ENCODE measurements at places on chromosomes 4 and X.

- no peak for DNase-seq
These were observed 111.3 kb downstream of the KLHL8 start for GRCh38 chr4:87109121-87109520.

DNA sequence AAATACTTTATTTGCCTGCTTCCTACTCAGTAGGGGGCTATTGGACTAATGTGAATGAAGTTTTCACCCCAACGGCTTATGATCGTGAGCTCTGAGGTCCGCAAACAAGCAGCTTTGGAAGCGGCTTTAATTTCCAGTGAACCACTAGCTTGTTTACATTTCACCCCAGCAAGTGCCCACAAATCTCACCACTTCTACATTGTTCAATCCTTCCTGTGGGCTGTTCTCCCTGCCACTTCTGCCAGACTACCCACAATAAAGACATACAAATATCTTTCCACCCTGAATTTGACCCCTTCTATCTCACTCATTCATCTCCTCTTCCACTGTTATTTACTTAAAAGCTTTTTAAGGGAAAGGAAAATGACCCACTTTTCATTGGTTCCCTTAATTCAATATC, 98.0 kb downstream of the CDS1 start:
- DNase-seq: no peak

GRCh38 chr4:53730031-53730805, 138.9 kb upstream of the LNX1 start:
- DNase-seq: no peak

DNA sequence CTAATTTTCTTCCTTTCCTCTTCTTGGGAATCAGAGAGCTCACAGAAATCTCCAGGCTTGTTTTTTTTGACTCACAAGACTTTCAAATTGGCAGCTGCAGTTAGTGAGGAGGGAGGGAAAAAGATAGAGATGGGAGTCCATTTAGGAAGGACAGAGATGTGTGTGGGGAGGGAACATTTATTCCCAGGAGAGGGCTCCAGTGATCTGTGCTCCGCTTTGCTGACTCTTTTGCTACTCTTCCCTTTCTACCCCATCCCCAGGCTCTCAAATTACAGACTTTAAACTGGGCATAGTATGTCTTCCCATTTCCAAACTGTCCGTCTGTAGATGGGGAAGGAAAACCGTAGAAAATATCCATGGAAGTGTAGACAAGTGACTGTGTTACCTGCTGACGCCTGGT, 39.1 kb upstream of the UCP1 start:
- DNase-seq: no peak

- no peak for DNase-seq
These were observed 99.6 kb upstream of the CCSER1 start for GRCh38 chr4:90027565-90027964.

DNA sequence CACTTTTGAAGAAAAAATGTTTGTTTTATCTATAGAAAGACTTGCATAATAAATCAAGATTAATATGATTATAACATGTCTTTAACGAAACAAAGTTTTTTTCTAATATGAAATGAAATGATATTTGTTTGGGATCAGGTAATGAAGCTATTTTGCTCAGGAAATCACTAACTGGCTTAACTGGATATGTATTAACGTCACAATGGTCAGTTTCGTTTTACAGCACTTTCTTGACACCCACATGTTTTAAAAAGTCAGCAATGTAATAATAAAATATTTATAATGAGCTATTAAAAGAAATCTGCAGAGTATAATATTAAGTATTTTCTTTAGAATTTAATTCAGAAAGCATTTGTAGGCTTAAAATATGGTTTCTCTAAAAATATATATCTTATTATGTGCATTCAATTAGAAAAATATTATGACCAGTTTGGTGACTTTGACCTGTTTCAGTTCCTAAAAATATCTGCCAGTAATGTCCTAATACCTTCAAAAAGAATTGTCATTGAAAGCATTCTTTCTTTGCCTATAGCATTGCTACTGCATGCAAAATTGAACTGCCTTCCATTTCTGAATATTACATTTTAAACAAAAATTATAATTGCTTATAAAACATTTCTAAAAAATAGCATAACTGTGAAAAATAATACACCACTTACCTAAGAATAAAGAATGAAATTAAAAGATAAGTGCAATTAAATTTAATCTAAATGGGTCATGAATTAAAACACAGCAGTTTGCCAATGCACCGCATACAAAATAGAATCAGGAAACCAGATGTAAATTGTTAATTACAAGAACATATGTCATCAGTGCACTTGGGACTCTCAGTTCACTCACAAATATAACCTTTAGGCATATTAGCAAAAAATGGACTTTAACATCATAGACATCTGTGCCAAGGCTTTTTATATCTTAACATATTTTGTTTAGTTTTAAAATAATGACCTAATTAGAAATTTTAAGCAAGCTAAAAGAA, 31.6 kb downstream of the TIGD2 start:
- DNase-seq: no peak

GRCh38 chr4:36785973-36786372, 458.6 kb upstream of the NWD2 start:
- no peak for DNase-seq

- DNase-seq: no peak
These were observed 15.2 kb upstream of the RUFY3 start for GRCh38 chr4:70706516-70706915.

GRCh38 chr4:150327262-150327780, 249.1 kb downstream of the DCLK2 start:
- DNase-seq: no peak

DNA sequence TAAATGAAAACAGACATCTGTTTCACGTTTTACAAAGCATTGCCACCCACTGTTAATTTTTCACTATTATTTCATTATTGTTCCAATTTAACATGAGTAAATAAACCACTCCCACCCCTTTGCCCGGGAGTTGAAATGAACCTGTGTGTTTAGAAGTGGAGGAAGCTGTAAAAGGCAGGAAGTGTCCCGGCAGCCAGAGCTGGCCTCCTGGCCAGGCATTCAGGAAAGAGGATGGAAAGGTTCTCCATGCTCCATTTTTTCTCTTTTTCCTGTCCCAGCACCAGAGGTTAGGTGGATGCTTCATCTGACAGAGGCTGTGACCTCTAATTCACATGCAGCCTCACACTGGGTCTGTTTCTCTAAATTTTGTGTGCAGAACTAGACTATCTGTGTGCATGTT, 55.5 kb upstream of the LNX1 start:
- no peak for DNase-seq

DNA sequence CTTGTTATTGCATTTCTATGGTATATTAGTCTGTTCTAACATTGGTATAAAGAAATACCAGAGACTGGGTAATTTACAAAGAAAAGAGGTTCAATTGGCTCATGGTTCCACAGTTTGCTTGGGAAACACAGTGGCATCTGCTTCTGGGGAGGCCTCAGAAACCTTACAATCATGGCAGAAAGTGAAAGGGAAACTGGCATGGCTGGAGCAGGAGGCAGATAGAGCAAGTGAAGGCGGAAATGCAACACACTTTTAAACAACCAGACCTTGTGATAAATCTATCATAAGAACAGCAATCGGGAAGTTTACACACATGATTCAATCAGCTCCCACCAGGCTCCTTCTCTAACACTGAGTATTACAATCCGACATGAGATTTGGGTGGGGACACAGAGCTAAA, 346.6 kb upstream of the GNPDA2 start:
- no peak for DNase-seq

GRCh38 chrX:44178274-44179053, 165.0 kb downstream of the EFHC2 start:
- no peak for DNase-seq

DNA sequence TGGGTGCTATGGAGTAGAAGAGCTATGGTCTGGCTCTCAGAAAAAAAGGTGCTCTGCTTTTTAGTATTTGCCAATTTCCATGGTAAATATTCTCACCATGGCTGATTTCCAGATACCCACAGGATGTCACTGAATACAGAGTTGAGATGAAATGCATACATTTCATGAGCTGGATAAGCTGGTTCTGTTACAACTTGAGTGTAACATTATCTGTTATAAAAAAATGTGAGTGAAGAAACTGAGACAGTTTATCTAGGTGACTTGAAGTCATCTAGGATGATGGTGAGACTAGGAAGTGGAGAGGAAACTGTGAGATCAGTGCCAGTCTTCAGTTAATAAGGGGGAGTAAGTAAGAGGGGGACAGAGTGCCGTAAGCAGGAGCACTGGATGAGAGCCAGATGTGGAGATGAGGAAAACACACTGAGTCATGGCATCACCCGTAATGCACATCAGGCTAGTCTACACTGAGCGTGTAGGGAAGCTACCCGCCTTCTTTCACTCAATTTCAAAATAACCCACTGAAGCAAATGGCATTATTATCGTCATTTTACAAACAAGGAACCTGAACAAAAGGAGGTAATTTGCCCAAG, 5.0 kb downstream of the HPSE start:
- no peak for DNase-seq

DNA sequence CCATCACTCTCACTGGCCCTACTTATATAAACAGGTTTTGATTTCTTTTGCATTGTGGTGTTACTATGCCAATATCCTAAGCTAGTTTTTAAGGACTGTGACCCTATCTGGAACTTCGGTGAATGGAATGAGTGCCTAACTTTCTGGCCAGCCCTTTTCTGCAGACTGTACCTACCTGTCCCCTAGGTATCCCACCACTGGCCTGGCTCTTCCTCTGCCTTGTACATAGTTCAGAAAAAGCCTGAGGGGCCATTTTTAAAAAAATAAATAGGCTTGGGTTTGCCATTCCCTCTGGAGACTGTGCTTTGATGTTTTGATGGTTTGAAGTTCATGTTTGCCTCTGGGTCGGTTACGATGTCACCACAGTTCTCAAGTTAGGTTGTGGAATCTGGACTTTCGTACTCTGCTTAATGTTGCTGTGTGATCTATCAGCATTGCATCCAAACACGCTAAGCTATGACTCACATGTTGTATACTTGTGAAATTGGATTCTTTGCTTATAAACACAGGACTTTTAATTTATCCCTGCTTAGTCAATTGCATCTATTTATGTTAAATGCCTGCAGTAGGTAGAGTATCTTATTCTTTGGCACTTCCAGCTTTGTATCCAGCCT, 182.0 kb downstream of the ANKRD50 start:
- no peak for DNase-seq

- no peak for DNase-seq
These were observed 244.3 kb upstream of the NWD2 start for GRCh38 chr4:37000281-37000680.

GRCh38 chrX:57286507-57287251, at the start of gene FAAH2:
FAAH2 (plus strand) TSS chrX:57286706; CDS start chrX:57286826, 120 bp downstream.
- peak; percentile 63 for DNase-seq

DNA sequence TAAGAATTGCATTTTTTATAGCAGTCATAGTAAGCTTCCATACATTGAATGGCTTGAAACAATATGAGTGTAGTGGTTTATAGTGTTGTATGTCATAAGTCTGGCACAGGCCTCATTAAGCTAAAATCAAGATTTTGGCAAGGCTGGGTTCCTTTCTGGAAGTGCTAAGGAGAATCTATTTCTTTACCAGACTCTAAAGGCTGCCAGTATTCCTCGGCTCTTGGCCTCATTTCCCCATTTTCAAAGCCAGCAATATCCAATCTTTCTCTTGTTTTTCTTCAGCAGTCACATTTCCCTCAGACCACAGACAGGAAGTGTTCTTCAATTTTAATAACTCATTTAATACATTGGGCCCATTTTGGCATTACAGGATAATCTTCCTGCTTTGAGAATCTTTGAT, 1155.5 kb upstream of the PABPC4L start:
- no peak for DNase-seq

GRCh38 chr4:111945014-111945413, 200.2 kb upstream of the FAM241A start:
- DNase-seq: no peak
